WERI-Rb-1 (cell line): ENCODE measurements at places on chromosomes 3 and 15.
A peak's percentile ranks its signal among the peaks of the same experiment; 100 is the strongest.

GRCh38 chr3:56075089-56075488, 393.2 kb downstream of the ERC2 start:
- no peak for DNase-seq

- no peak for DNase-seq
Measured at GRCh38 chr3:156214676-156215075, 94.3 kb downstream of the KCNAB1 start.

DNA sequence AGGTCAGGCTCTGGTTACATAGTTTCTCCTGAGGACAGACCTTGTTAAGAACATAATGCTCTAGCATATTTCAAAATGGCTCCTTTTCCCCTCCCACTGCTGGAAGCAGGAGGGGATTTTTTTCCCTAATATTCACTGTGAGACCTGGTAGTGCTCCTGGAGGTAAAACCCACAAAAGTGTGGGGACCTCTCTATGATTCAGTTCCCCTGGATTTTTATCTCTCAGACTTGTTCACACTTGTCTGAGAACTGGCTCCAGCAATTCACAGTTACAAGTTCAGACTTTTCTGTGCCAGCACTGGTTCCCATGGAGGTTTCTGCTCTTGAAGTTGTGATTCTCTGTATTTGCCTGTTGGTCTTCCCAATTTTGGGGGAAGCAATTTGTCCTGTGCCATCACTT, 36.3 kb upstream of the PCOLCE2 start:
- DNase-seq, result no peak

- DNase-seq, result no peak
Measured at GRCh38 chr3:152969557-152970300, 134.8 kb downstream of the P2RY1 start.

GRCh38 chr3:38590521-38590920, 59.0 kb downstream of the SCN5A start:
- DNase-seq, result no peak

DNA sequence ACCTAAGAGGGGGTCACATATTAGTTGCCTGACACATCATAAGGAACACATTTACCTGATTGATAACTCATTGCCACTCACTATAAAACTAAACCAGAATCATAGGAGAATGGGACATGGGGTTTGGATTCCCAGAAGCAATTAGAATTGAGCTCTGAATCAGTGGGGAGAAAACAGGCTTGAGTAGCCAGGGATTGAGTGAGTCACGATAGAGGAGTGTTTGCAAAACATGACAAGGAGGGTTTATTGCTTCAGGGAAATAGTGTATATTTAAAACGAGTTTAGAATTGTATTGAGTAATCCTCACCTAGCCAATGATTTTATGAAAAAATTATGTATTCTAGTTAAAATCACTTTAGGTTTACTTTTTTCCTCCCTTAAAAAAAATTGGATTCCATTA, 101.1 kb upstream of the THRB start:
- DNase-seq, result no peak

DNA sequence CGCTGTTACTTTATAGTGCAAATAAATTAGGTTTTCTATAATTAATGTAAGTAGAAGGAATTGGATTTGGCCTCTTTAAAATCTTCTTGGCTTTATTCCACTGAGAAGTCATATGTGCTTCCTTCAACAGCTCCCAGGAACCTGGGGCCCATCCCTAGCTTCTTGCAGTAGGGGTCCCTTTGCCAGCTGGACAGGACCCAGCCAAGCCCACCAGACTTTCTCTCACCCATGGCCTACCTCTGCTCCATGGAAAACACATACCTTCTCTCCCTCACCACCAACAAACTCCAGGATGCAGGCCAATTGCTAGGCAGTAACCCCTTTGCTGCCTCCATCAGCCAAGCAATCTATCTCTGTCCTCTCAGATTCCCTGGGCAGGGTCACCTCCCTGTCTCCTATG, 84.0 kb downstream of the RSL24D1 start:
- DNase-seq, result no peak

GRCh38 chr15:98815207-98815606, 166.9 kb downstream of the IGF1R start:
- DNase-seq, result no peak

GRCh38 chr3:113895964-113896363, 51.8 kb upstream of the ZDHHC23 start:
- no peak for DNase-seq

GRCh38 chr15:80747317-80748053, 31.7 kb upstream of the CEMIP start:
- DNase-seq, result no peak

GRCh38 chr15:80568298-80568697, 126.8 kb upstream of the ABHD17C start:
- DNase-seq, result no peak

- no peak for DNase-seq
Measured at GRCh38 chr3:109071350-109072142, 46.4 kb downstream of the MORC1 start.

GRCh38 chr3:55518451-55518850, 31.3 kb upstream of the WNT5A start:
- no peak for DNase-seq

DNA sequence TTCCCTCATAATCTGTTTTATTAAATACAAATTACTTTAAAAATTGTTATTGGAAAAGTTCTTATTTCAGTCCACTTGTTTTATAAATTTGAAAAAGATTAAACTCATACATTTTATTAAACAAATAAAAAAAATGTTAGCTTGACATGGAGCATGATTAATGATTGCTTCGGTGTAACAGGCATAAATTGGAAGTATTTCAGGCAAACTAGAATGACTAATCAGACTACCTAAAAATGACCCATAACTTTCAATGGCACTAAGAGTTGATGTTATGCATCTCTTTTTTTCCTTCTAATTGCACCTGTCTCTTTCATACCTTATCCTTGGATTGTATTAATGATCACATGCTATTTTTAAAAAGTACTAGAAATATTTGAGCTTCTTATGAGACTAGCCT, 343.3 kb downstream of the ZNF385D start:
- no peak for DNase-seq

GRCh38 chr15:48754011-48754410, 56.9 kb downstream of the CEP152 start:
- DNase-seq, result no peak

DNA sequence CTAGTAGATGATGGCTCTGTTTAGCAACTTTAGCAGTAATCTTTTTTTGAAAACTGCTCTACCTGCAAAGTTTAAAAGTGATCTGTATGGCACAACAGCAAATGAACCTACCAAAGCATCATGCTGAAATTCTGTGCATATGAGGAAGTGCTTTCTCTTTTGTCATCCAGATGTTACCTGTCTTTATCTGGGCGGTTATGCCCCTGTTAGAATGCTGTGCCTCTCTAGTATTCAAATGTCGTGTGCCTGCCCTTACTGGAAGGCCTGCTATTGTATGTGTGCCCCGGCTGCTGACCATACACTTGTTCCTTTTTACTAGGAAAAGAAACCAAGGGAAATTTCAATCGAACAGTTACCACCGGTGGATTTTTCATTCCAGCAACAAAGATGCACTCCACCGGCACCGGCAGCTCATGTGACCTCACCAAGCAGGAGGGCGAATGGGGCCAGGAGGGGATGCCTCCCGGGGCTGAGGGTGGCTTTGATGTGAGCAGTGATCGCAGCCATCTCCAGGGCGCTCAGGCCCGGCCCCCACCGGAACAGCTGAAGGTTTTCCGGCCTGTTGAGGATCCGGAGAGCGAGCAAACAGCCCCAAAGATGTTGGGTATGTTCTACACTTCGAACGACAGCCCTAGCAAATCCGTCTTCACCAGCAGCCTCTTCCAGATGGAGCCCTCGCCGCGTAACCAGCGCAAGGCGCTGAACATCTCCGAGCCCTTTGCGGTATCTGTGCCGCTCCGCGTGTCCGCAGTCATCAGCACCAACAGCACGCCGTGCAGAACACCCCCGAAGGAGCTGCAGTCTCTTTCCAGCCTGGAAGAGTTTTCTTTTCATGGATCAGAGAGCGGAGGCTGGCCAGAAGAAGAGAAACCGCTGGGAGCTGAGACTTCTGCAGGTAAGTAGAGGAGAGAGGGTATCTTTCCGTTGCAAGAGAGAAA, 61.6 kb downstream of the TMEM39A start:
- no peak for DNase-seq

DNA sequence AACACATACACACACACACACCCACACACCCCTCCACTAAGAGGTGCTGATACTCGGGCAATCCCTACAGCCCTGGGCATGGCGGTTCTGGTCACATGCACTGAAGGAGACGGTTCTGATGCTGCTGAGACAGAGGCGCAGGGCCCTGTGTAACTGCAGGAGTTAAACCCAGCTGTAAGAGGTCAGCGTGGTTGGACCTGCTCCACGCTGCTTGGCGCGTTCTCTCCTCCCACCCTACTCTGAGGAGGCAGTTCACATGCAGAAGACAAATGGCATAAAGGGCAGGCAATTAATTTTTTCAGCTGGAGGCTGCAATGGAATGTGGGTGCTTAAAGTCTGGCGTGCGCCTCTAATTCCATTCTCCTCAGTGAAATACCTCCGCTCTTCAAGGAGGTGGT, 35.2 kb downstream of the GRK7 start:
- no peak for DNase-seq

DNA sequence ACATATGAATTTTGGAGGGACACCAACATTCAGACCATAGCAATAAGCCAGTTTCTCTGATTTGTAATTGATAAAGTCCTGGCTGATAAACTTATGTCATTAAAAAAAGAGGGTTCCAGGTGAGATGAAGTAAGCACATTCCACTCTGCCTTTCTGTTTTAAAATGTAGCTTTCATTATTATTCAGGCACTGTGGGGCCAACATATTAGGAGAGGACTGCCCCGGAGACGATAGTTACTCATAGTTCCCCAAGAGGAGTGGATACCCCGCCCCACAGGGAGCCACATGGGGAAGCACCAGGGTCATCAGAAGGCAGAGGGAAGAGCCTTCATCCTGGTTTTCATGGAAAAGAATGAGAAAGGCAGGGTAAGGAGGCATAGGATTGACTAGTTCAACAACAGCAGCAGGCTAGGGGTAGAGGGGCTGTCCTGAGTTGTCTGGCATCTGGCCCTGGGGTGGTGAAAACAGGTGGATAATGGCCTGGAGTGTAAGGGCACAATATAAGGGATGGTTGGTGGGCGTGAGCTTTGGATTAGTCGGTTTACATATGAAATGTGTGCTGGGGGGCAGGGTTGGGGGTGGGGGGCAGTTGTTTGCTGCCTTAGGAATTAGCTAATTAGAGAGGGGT, 78.7 kb upstream of the PROK2 start:
- DNase-seq, result no peak

GRCh38 chr3:71570546-71570945, 13.0 kb downstream of the FOXP1 start:
- no peak for DNase-seq

DNA sequence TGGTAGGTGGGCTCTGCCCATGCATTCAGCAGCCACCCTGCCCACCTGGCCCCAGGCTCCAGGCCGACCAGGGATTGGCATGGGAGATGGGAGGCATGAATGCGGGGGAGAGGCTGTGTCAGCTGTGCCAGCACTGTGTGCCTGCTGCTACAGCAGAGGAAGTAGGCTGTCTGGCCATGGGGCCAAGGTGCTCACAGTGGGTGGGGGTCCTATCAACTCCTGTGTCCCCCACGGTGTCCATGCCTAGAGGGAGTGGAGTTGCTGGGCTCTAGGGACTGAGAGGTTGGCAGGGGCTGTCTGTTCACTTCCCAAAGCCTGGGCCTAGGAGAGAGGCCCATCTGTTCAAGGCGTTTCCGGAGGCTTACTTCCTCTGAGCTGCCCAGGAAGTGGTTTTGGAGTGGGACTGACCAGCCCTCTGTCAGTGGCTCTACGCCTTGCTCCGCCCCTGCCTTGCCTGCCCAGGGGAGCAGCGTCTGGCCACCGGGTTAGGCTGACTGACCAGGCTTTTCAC, 5.8 kb downstream of the PRKCD start:
- peak; percentile 81 for DNase-seq

- DNase-seq, result no peak
Measured at GRCh38 chr3:179018808-179019207, 52.8 kb downstream of the ZMAT3 start.

DNA sequence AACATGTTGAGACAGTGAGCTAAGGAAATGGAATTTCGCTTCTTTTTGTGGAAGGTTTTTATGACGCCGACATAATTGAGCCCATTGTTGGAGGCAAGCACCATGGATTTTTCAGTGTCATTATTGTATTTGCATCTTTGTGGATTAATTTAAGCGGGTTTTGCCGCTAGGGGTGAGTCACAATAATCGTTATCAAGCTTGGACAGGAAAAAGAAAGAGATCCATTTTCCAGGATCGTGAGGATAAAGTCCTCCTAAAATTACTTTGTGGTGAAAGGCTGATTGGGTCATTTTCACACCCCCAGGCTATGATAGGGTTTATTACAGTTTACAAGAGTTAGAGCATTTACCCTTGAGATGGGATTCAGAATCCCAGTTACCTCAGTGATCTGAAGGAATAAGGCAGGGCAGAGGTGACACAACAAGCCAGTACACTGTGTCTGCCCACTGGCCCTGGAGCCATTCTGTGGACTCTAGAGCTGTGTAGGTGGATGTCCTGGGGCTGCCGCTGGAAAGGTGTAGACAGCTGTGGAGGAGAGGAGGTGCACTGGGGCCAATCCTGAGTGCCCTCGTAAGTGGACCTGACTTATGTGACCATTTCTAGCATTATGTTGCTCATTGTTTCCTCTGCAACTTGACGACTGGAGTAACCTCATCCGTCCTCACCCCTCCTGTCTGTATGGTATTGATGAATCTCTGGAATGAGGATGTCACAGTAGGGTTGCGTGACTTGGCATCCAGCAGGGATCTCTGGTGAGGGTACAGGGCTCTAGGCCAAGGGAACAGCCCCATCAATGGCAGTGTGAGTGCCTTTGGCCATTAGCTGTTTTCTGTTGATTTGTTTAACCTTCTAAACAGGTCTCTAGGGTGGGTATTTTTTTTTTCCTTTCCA, 370.1 kb downstream of the LRTM1 start:
- no peak for DNase-seq

DNA sequence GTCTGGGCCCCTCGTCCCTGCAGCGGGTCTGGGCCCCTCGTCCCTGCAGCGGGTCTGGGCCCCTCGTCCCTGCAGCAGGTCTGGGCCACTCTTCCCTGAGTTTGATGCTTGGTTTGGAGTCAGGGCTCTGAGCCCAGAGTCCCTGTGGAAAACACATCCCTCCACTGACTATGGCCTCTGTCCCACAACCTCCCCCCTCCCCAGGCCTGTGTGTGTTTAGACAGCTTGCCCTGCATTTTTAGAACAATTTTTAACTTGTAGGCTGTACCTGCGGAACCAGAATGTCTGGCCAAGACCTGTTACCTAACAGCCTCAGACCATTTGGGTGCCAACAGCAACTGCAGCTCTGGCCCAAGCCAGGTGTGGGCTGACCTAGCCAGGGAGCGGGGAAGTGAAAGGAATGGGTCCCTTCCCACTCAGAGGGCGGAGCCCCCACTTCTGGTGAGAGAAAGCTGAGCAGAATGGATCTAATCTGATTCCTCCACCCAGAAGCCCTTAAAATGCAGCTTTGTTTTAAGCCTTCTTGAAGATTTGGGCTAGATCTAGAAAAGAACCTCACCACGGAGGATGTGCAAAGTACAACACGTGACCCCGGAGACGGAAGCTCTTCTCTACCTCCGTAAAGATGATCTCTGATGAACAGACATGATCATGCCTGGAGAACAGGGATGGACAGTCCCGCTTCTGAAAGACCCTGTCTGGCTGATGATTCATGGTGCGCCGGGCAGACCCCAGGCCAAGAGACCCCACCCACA, 60.5 kb upstream of the TFRC start:
- no peak for DNase-seq

GRCh38 chr3:177787279-177788041, 590.2 kb upstream of the TBL1XR1 start:
- no peak for DNase-seq

GRCh38 chr3:158672215-158673176, at the start of gene LXN:
Gene LXN (minus strand): TSS chr3:158672648. CDS start chr3:158672478, 170 bp downstream.
- DNase-seq, result peak; percentile 75
